Iris pigment epithelial cell (primary cell): ENCODE measurements at places on chromosomes 11 and 22.

- DNase-seq, result peak; percentile 55
Observed at GRCh38 chr11:96748639-96749370, 359.0 kb downstream of the JRKL start.

DNA sequence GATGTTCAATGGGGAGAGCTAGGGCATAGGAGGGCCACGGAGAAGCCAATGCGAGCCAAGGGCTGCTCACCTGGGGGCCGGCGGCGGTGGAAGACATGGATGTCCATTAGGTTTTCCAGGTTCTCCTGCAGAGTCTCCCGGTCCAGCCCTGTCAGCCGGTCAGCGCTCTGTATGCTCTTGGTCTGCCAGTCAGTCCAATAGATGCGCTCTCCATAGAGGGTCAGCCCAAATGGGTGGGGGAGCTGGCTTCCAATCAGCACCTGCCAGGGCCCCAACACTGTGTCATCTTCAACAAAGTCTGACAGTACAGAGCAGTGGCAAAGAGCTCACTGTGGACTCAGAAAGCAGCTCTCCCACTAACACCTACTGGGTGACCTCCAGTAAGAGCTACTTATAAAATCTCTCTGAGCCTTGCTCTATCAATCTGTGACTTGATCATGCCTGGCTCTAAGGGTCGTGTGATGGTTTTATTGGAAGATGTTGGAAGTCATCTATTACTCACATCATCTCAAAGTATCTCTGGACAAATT lies 33.0 kb upstream of the CKAP5 start:
- no peak for DNase-seq

GRCh38 chr11:131446590-131447275 lies 76.3 kb downstream of the NTM start:
- DNase-seq, result no peak

- no peak for DNase-seq
Observed at GRCh38 chr22:31151872-31152271, 8.1 kb upstream of the RNF185 start.

DNA sequence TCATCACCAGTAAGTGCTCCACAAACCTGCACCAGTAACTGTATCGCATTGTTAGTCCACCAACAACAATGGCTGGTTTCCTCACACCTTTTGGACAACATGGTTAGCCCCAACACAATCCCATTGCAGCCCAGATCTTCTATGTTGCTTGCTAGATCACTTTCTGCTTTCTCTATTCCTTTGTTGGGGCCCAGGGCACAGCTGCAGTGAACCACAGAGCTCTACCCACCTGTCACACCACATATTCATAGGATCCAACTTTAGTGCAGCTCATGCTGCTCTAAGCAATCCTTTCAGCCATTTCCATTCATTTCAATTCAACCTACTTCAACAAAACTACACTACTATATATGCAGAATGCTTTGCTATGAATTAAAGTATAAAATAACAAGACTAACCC lies 364.3 kb downstream of the DCDC1 start:
- DNase-seq, result no peak

DNA sequence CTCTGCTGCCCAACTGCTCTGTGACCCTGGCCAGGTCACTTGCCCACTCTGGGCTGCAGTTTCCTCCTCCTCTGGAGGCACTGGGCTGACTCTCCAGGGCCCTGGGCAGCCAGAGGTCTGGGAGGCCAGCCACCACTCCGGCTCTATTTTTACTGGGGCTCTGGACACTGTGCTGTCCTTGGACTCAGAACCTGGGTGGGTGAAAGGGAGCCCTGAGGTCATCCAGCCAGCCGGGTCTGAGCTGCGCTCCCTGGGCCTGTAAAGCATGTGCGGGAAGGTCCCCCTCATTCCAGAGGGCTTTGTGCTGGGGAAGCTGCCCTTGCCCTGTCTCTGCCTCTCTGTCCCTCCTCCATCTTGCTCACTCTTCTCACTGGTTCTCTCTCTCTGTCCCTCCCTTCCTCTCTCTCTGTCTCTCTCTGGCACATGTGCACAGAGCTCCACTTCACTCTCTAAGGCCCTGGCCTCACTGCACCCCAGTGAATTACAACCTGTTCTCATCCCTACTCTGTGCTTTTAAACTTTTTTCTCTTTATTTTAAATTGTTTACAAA lies 24.6 kb downstream of the MB start:
- no peak for DNase-seq

- peak; percentile 14 for DNase-seq
Observed at GRCh38 chr11:87265979-87266378, 228.2 kb downstream of the TMEM135 start.

DNA sequence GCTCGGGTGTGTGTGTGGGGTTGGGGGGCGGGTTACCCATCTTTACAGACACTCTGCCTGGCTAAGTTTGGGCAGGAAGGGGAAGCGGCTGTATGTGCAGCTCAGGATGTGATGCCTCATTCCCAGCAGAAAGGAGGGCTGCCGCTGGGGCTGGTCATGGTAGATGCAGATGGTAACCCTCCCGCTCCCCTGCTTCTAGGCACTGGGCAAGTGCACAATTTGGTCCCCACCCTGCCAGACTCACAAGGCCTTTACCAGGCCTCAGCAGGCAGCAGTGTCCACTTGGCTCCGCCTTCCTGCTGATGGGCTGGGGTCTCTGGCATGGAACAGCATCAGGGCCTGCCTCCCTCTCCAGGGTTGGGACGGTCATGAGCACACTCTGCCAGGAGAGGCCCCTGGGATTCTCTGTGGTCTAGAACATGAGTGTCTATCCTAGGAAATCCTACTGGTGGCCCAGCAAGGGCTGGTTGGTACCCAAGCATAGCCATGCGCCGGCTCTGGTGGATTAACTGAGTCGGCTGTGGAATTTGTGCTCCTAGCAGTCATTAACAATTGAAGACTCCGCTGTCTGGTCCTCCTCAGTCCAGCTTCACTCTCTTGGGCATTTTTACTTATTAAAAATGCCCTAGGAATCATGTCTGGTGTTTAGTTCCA lies 4.2 kb downstream of the LMO1 start:
- no peak for DNase-seq

DNA sequence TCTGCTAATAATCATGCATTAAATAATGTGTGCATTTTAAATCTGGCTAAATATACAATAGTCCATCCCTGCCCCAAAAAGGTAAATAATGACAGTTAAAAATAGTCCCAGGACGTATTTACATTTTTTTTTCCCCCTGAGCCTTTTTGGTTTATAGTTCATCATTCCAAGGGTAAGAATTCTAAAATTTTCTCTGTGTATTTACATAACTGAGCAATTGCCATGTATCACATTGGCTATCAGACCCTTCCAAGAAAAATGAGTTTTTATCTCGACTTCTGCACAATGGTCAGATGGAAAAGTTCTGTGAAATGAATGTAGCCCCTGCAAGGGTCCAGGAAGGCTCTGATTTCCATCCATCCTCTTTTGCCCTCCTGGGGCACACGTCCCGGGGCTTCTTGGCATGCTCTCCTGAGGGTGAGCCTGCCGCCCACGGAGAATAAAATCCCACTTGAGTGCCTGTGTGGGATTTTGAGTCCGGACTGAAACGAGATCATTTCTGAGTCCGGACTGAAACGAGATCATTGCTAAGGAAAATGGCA lies 94.1 kb upstream of the ANO1 start:
- no peak for DNase-seq

- peak; percentile 79 for DNase-seq
Observed at GRCh38 chr11:47924184-47924691, 56.1 kb upstream of the PTPRJ start.
